Cortex of kidney (tissue), 1 donor: ENCODE measurements at places on chromosomes 16 and 17.

DNA sequence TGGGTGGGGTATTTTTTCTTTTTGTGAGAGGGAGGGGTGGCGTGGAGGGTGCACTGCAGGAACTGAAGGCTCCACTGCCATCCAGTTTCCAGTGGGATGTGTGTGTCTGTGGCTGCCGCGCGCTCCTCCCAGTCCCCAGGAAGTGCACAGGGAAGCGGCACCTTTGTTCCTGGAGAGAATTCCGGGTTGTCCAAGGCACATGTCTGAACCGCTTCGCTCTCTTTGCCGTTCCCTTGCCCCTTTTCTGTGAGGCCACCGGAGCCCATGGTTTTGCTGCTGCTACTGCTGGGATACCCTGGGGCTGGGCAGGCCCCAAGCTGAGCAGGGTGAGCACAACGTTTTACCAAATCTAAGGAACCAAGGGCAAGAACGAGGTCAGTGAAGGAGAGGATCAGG is 19.5 kb downstream of the ACSF3 start:
- DNase-seq, result no peak

DNA sequence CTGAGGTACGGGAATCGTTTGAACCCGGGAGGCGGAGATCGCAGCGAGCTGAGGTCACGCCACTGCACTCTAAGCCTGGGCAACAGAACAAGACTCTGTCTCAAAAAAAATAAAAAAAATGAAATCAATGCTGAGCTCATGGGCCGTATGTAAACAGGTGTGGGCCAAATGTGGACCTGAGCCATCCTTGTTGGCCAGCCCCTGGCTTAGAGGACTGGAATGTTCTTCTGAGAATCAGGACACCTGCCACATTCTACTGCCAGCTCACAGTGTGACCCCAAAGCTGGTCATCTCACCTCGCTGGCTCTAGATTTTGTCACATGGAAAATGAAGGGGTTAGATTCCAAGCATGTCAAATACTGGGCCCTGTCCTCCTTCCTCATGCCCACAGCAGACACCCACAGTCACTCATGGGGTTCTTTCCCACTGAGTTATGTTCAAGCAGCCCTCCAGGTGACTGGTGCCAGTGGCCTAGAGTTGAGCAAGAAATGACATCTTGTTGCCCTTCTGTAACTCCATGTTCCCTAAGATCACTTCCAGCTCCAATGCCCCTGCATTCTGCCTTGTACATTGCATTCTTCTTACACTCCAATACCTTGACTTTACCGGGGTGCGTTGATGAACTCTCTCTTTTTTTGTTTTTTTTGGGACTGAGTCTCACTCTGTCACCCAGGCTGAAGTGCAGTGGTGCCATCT is 110.6 kb downstream of the ABCC1 start:
- no peak for DNase-seq

GRCh38 chr17:78972507-78973105 is 7.1 kb downstream of the LGALS3BP start:
- DNase-seq, result no peak

GRCh38 chr16:19238406-19238805 is 47.1 kb upstream of the CLEC19A start:
- DNase-seq, result no peak
